ENCODE measurements at places on chromosomes 6 and 20.

GRCh38 chr20:20454367-20454766 lies 86.5 kb downstream of the INSM1 start:
- DNase-seq = no peak

DNA sequence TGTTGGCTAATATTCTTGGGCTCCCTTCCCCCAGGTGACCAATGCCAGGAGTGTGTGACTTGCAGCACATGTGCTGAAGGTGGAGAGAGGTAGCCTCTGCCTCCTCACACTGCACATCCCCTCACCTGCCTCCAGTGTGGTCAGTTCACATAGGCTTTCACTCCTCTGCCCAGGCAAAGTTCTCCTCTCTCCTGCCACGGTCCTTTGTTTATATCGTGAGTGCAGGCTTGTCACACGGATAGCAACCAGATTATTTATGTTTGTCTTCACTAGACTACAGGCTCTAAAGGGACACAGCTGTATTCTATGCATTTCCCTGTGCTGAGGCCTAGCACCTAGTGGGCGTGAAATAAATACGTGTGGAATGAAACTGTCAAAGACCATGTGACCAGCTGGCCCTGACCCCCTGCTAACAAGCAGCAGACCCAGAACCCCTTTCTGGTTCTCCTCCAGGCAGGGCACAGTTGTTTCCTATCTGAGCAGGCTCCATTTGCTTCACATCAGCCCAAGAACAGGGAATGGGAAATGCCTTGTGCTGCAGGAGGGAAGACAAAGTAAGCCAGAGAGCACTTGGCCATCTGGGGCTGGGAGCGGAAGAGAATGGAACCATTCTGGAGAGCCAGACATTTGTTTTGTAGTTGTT lies 42.3 kb downstream of the UNC5CL start:
- no peak for DNase-seq

DNA sequence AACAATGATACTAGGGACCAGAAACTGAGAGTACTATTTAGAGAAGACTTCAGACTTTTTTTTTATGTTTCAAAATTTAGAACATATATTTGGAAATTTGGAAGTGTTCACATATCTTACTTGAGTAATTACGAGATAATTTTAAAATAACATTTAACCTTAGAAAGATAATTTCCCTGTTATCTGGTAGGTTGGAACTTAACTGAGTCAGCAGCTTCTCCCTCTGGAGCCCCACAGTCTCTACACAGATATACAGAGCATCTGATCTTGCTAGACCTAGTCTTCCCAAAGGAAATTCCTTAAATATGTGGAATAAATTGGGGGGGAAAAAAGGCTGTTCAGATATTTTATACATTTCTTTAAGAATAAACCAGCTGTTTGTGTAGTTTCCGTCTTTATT lies 48.6 kb downstream of the TSPYL4 start:
- DNase-seq = no peak

- DNase-seq = no peak
These were observed 20.8 kb upstream of the MLN start for GRCh38 chr6:33824461-33825154.

DNA sequence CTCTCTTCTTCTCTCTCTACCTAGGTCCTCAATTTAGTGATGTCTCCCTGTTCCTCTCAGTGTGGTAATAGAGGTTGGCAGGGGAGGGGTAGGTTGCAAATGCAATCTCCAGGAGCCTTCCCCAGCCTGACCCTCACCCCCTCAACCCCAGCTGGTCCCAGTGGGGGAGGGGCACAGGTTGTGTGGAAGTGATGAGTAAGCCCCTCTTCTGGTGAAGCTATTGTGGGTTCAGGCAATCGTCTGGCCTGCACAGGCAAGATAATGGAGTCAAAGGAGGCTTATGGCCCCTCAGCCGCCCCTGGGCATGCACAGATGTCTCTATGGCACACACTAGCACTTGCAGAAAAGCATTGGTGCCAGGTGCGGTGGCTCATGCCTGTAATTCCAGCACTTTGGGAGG lies 10.8 kb upstream of the ADA start:
- DNase-seq = no peak

GRCh38 chr20:47315339-47316056 lies 41.0 kb downstream of the ZMYND8 start:
- no peak for DNase-seq

All from Kasumi-1 (cell line).